ENCODE measurements at places on chromosomes 11 and 22.

DNA sequence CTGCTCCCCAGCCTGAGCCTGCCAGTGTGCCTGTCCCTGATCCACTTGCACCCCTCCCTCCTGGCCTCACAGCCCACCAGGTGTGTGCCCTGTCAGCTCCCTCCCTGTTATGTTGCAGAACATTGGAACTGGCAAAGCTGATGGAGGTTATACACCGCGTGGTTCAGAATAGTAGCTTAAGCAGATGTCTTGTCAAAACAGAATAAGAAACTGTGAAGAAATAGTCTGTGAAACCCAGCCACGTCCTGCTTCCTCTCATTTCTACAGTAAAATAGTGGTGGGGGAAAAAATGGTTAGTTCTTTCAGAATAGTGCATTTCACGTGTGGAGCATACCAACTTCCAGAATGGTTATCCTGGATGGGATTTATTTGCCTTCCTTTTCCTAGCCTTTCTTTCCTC, 161.2 kb upstream of the NAV2 start:
- no peak for DNase-seq

DNA sequence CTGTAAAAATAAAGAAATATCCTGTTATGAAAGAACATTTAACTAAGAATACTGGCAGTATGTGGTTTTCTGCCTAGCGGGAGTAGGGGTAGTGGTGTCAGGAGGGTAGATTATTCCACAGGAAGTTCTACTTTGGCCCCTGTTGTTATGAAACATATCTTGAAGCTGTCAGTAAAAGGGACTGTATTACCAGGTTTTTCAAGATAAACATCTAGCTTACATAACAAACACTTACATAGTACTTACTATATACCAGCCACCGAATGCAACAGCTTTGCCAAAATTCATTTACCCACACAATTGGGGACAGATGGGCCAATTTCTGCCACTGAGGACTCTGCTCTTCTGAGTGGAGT, 3.7 kb downstream of the TMEM123 start:
- DNase-seq, result no peak

GRCh38 chr11:108511851-108512474, 13.8 kb upstream of the POGLUT3 start:
- no peak for DNase-seq

GRCh38 chr11:28495333-28495732, 387.1 kb downstream of the METTL15 start:
- no peak for DNase-seq

- DNase-seq, result peak; percentile 83
Observed at GRCh38 chr22:29470159-29470855, 9.7 kb upstream of the NEFH start.

- DNase-seq, result no peak
Observed at GRCh38 chr22:42860968-42861367, 3.9 kb upstream of the ARFGAP3 start.

- no peak for DNase-seq
Observed at GRCh38 chr11:77525455-77526091, 51.7 kb upstream of the PAK1 start.

DNA sequence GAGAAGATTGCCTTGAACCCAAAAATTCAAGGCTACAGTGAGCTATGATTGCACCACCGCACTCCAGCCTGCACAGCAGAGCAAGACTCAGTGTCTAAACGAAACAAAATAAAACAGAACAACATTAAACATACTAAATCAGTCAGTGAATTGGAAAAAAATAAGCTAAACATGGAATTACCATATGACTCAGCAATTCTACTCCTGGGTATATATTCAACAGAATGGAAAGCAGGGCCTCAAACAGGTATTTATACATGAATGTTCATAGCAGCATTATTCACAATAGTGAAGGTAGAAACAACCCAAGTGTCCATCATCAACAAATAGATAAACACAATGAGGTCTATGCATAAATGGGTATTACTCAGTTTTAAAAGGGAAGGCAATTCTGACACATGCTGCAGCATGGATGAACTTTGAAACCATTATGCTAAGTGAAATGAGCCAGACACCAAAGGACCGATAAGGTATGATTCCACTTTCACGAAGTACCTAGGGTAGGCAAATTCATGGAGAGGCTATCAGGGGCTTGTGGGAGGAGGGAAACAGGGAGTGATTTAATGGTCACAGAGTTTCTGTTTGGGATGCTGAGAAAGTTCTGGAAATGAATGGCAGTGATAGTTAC, 15.5 kb downstream of the NTM start:
- DNase-seq, result no peak

GRCh38 chr11:128259816-128260215, 327.5 kb downstream of the ETS1 start:
- no peak for DNase-seq

GRCh38 chr11:125358254-125358840, 137.7 kb downstream of the FEZ1 start:
- no peak for DNase-seq

- DNase-seq, result no peak
Observed at GRCh38 chr11:57647960-57648800, 1.5 kb downstream of the YPEL4 start.

DNA sequence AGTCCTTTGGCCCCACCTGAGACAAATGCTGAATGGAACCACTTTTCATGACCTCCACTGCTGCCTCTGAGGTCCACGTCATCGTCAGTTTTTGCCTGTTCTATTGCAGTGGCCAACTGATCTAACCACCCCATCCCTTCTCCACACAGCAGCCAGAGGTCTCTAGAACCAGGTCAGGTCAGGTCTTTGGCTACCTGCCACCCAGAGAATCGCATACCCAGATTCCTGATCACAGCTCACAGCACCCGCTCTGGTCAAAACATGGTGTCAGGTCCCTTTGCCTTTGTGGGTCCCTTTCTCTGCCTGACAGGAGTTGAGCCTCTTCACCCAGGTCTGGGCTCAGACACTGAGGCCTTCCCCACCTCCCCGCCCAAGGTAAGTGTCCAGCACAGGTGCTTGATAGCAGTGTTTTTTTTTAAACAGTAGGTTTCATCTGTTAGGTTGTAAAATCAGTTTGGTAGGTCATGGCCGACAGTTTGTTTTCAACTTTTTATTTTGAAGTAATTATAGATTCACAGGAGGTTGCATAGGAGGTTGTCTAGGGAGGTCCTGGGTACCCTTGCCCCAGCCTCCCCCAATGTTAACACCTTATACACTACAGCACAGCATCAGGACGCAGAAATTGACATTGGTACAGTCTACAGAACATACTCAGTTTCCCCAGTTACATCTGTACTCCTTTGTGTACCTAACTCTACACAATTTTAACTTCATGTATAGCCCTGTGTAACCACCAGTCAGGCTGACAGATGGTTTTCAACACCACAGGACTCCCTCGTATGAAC, 6.9 kb downstream of the C22orf39 start:
- DNase-seq, result no peak

GRCh38 chr11:126698576-126698975, 302.0 kb downstream of the KIRREL3 start:
- DNase-seq, result no peak

GRCh38 chr11:44955015-44955738, 4.5 kb upstream of the TP53I11 start:
- DNase-seq, result peak; percentile 77

DNA sequence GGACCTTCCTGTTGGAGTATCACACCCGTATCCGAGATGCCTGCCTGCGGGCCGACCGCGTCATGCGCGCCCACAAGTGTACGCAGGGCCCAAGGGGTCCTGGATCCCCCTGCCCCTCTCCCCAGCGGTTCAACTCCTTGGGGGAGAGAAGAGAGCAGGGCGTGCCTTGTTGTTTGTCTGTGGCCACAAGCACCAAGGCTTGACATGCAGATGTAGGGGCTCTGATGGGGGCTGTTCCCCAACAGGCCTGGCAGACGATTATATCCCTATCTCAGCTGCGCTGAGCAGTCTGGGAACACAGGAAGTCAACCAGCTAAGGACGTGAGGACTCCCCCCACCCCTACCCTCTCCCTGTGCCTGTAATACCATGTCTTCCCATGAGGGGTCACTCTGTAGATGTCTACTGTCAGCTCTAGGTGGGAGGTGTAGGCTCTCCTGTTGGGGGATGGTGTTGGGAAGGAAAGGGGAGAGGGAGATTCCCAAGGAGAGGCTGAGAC, 6.8 kb downstream of the CFL1 start:
- DNase-seq, result no peak

GRCh38 chr11:47398011-47398410, 10.4 kb upstream of the SLC39A13 start:
- no peak for DNase-seq

GRCh38 chr22:17665854-17666253, 27.3 kb downstream of the BCL2L13 start:
- no peak for DNase-seq

DNA sequence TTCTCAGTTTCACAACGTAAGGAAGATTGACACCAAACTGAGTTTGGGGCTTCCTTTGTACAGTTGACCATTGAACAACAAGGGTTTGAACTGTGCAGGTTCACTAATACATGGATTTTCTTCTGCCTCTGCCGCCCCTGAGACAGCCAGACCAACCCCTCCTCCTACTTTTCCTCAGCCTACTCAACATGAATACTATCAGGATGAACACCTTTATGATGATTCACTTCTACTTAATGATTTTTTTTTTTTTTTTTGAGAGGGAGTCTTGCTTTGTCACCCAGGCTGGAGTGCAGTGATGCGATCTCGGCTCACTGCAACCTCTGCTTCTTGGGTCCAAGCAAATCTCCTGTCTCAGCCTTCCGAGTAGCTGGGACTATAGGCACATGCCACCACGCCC, 14.6 kb downstream of the RBM4 start:
- no peak for DNase-seq

DNA sequence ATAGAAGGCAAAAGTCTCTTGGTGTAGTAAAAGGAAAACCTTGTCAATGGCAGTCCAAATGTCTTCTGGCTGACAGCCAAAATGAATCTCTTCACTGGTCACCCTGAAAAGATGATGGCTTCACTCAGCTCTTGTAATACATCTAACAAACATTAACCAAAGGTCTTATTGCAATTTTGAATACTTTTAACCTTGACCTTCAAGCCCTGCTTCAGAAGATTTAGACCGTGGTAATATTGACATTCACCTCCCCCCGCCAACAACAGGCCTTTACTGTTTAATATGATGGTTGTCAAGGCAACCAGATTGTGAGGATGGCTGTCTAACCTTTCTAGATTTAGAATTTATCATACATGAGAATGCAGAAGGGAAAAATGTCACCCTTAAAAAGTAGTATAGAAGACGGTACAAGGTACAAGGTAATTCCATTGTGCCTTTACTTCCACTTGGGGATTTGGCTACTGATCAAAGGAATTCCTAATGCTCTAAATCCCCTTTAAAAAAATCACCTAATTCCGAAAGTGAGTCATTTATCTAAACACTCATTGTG, 342.3 kb downstream of the LARGE1 start:
- DNase-seq, result no peak

GRCh38 chr11:117498791-117499190, 171.1 kb downstream of the CEP164 start:
- DNase-seq, result no peak

DNA sequence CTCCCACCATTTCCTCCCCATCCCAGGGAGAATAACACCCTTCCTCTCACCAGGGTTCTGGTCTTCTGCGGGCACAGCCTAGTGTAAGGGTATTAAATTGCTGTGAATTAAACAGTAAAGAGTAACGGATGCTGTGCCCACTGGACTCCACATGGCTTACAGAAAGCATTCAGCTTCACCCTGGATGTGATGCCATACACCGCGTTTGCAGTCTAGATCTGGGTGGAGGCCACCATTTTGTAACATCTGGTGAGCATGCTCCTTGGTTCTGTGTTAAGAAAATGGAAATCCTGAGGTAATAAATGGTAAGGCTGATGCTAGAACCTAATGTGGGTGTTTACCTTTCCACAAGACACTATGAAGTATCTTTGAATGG, 331.8 kb upstream of the B3GAT1 start:
- DNase-seq, result no peak

- DNase-seq, result no peak
Observed at GRCh38 chr11:8203414-8203715, 34.5 kb upstream of the RIC3 start.

- peak; percentile 98 for DNase-seq
Observed at GRCh38 chr22:46150034-46150654, at the start of gene PPARA. Gene PPARA (plus strand): TSS chr22:46150526. CDS start chr22:46198384, 47,858 bp downstream.

DNA sequence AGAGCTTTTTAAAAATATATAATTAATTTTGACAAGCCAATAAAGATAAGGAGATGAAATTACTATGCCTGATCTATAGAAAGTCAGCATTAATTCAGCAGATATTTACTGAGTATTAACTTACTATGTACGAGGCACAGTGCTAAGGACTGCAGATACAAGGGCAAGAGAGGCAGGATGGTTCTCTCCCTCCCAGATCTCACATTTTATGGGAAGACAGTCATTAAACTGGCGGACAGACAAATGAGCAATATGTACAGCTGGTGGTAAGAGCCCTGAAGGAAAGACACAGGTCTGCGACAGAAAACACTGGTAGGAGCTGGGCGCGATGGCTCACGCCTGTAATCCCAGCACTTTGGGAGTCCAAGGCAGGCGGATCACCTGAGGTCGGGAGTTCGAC, 36.8 kb downstream of the MCHR1 start:
- no peak for DNase-seq

DNA sequence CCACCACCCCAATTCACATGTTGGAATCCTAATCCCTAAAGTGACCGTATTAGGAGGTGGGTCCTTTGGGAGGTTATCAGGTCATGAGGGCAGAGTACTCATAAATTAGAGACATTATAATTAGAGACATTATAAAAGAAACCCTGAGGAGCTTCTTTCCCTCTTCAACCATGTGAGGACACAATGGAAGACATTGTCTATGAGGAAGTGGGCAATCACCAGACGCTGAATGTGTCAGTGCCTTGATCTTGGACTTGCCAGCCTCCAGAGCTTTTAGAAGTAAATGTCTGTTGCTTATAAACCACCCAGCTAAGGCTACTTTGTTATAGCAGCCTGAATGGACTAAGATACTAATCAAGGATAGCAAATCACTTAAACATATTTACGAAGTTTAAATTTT, 14.8 kb downstream of the GAB2 start:
- no peak for DNase-seq

- DNase-seq, result no peak
Observed at GRCh38 chr11:78449866-78450265, 32.2 kb upstream of the GAB2 start.

DNA sequence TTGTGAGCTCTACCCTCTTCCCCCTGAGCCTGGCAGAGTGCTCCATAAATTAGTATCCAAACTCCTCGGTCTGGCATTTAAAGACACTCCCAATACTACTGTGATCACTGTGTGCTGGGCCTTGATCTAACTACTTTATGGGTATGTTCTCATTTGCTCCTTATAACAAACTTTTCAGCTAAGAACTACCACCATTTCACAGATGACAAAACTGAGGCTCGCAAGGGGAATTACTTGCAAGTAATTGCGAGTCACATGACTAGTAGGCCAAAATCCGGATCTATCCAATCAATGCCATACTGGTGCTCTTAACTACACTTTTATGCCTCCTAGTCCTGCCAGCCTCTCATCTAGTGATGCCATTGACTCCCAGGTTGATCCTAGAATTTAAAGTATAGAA, 3.6 kb downstream of the THOC5 start:
- DNase-seq, result no peak

GRCh38 chr11:57375490-57375889, 5.5 kb downstream of the PRG3 start:
- no peak for DNase-seq

- DNase-seq, result no peak
Observed at GRCh38 chr11:26193694-26194365, 138.1 kb upstream of the ANO3 start.
